Activated CD4-positive, CD25-positive, alpha-beta regulatory T cell (primary cell): ENCODE measurements at places on chromosomes 5 and 9.

DNA sequence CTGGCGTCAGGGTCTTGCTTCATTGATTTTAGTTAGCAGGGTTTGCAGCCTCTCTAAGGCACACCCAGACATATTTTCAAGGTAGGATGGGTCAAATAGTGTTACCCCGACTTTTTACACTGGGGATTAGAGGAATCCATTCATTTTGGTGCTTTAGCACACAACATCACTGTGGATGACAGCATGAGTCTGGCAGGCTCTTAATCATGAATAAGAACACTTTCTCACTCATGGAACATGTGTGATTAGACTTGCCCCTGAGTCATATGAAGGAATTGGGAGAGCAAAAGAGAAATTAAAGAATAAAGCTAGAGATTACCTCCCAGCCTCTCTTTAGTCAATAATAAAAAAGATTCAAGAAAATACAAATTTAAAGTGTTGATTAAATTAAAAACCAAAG, 175.6 kb downstream of the SEMA5A start:
- DNase-seq, result no peak

GRCh38 chr5:33258553-33258952, 182.2 kb upstream of the TARS1 start:
- DNase-seq, result no peak

DNA sequence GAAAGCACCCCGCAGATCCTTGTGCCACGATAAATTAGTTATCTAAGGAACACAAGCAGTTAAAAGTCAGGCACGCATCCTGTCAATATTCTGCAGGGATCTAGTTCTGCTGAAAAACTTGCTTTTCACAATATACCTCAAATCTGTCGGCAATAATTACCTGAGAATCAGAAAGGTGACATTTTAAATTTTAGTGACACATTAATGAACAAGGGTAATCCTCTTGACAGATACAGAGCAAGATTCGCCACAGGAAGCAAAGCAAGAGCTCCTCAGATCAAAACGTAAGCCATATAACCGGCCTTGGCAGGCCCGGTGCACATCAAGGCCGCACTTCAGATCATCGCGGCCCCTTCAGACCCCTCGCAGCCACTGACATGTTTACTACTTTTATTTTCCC, 185.7 kb downstream of the ATPSCKMT start:
- no peak for DNase-seq

- DNase-seq, result no peak
Measured at GRCh38 chr5:85488295-85488694, 1103.6 kb upstream of the EDIL3 start.

- DNase-seq, result no peak
Measured at GRCh38 chr5:163938595-163938994, 433.2 kb downstream of the MAT2B start.

GRCh38 chr5:171574376-171574775, 154.9 kb downstream of the FGF18 start:
- no peak for DNase-seq

GRCh38 chr5:39441838-39442237, 17.1 kb upstream of the DAB2 start:
- no peak for DNase-seq

GRCh38 chr9:86549401-86549811, 195.2 kb upstream of the TUT7 start:
- no peak for DNase-seq

DNA sequence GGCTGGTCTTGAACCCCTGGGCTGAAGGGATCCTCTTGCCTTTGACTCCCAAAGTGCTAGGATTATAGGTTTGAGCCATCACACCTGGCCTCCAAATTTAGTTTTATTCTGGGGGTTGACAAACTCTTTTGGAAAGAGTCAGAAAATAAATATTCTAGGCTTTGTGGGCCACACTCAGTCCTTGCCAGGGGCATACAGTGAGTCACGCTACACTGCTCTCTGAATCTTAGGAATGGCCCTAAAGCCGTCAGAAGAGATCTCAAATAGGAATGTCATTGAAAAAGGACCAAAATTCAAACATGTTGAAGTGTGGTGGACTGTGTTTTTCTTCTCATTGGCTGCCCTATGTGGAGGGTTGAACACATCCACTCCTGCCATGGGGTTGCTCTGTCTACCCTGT, 127.7 kb upstream of the BASP1 start:
- no peak for DNase-seq

DNA sequence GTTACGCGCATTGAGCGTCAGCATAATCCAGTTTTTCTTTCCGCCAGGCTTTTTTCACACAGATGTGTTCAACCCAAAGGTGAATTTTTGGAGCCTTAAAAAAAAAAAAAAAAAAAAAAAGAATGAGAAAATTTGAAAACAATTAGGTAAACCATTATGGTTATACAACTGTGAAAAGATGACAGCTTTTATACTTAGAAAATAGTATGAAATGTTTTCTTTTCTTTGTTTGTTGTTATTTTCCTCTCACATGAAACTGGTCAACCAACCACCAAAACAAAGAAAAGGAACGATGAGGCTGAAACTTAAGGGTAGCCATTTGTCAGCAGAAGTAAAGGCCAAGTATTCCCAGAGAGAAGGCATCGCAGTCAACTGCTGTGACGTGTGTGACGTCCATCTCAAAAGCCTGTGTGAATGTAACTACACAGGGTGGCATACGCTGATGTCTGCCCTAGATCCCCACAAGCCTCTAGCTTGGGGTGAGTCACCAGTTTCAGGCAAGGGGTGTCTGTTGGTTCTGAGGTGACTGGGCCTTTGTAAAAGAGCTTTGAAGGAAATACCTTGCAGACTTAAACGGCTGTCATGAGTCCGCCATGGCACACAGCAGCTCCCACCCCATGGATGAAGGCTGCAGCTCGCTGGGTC, 182.9 kb downstream of the AOPEP start:
- DNase-seq, result no peak

GRCh38 chr9:93565089-93565488, 11.3 kb upstream of the PHF2 start:
- no peak for DNase-seq

DNA sequence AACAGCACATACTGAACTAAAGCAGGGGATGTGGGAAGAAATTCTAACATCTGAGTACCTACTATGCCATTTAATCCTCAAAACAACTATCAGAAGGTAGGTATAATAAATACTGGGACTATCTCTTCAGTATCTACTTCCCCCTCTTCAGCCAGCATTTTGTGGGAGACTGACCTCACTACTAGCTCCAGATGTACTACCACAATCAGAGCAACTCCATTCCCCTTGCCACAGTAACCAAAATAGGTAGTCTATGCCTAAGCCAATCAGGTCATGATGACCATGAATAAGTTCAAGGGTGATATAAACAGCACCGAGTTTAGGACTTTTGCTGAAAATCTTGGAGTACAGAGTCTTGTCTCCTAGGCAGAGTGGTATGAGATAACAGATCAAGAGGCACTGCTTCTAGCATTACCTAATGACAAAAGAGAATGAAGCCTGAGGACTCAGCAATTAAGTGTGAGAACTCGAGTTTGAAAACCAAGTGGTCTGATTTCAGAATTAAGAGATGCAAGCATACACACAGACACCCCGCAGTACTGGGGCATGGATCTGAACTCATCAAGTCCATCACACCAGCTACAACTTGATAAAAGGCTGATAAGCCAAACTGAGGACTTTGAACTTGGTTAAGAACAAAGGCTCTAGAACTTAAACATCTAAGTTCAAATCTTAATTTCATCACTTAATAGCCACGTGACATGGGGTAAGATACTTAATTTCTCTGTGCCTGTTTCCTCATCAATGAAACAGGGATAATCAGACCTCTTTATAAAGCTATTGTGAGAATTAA, 9.7 kb downstream of the FNIP1 start:
- no peak for DNase-seq

- no peak for DNase-seq
Measured at GRCh38 chr9:72390907-72391306, 25.9 kb upstream of the ZFAND5 start.

GRCh38 chr9:133943781-133944745, 48.1 kb downstream of the VAV2 start:
- no peak for DNase-seq

GRCh38 chr5:53249529-53250200, 140.1 kb upstream of the MOCS2 start:
- DNase-seq, result no peak

GRCh38 chr5:100771181-100771580, 131.9 kb downstream of the ST8SIA4 start:
- no peak for DNase-seq

DNA sequence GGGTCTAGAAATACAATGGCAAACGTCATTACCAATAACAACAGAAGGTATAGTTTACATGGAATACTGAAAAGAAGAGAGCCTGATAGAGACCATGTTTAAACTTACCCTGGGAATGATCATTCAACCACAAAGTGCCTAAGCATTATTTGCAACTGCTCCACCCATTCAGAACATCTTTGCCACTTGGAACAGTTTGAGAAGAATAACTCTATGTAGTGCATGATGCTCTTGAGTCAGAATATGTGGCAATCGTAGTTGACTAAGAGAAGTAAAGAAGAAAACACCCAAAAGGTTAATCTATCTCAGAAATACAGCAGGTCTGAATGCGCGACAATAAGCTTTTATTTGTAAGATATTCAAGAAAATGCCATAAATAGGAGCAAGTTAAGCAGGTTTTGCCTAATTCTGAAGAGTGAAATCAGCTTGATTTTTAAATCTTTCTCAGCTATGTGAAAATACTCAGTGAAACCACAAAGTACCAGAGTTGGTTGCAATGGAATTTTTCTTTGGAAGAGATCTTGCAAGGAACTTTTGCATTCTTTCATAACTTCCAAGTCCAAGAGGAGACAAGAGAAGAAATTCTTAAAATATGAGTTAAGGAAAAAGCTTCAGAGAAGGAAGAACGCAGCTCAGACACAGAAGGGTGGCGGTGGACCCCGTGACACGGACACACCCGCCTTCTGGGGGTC, 64.3 kb downstream of the HABP4 start:
- no peak for DNase-seq

- no peak for DNase-seq
Measured at GRCh38 chr5:65081071-65081470, 312.3 kb downstream of the CWC27 start.

- no peak for DNase-seq
Measured at GRCh38 chr5:136330353-136331038, 34.8 kb downstream of the TRPC7 start.

GRCh38 chr9:93807166-93808074, 147.7 kb downstream of the BARX1 start:
- DNase-seq, result no peak

DNA sequence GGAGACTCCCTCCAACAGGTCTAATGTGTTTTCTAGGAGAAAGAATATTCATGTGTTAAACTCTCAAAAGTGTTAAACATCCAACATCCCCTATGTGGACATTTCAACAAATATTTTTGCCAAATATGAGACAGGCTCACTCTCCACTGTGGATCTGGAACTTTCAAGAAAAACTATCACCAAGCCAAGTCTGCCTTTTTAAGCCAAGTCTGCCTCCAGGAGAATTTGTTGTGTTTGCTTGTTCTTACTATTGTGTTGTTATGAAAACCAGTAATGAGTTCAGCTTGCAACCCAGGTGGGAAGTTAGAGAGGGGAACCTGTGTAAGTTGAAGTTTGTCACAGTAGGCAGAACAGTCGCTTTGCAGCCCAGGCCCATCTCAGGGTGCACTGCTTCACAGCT, 228.1 kb downstream of the NFIB start:
- DNase-seq, result no peak

- no peak for DNase-seq
Measured at GRCh38 chr5:9170026-9170425, 375.8 kb downstream of the SEMA5A start.

DNA sequence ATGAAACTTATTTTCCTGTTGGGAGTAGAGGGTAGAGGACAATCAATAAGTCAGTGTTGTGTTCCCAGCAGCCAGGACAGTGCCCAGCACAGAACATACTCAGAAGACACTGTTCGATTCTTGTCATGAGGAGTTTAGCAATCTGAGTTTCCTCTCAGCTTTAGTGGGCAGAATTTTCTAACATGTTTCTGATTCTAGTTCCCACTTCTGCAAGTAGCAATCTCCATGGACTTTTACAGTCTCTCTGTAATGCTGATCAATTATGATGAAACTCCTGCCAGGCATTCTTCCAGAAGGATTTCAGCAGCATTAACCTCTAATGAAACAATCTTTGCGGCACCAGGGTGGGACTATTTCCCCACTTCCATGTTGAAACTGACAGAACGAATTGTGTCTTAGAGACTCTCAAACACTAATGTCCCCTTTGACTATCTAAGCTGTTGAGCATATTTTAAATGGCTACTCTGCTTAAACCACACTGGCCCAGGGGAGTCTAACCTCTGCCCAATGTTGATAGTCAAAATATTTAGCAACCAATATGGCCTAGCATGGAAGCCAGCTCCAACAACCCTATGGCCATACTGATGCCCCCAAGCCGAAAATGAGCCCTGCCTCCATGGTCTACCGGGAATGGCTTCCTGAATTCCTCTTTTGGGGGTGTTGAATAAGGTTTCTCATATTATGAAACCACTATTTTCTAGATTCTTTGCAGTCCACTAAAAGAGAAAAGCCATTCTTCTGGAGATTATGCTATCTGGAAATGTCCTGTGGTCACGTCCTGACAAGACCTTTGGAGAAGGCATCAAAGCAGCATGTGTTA, 484.3 kb downstream of the BNC2 start:
- DNase-seq, result no peak

DNA sequence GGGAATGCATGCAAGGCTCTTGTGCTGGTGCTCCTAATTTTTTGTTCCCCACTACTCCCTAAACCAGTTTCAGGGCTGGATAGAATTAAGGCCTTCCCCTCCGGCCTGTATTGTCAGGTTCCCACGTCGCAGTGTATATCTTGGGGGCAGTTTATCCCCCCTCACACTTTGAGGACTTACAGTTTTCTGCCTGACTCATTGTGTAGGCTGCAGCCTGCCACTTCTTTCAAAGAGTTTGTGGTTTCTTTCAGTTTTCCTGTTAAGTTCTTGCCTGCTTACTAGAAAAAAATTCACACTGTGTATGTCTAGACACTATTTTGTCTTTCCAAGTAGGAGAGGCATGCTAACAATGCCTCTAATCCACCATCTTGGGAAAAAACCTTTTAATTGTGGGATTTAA, 28.4 kb upstream of the BTNL3 start:
- DNase-seq, result no peak

DNA sequence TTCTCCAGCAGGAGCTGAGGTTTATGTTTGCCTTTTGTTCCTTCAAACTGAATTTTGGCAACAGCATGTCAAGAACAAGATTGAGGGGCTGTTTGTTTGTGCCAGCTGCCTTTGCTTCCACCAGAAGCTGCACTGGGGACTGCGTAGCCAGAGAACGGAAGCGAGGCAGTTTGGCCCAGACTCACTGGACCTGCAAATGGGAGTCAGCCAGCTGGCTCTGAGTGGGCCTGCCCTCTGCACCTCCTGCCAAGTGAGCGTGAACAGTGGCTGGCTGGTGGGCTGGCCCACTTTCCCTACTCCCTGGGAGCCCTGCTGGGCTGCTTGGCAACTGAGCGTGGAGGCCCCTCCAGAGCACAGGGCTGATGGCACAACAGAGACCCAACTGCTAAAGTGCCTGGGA, 111.6 kb downstream of the GALNT10 start:
- DNase-seq, result no peak

- no peak for DNase-seq
Measured at GRCh38 chr5:4255441-4255840, 659.8 kb downstream of the IRX1 start.

- DNase-seq, result no peak
Measured at GRCh38 chr5:98637557-98637956, 135.9 kb upstream of the RGMB start.
